ENCODE measurements at places on chromosomes 4 and X.

GRCh38 chr4:42750091-42750490, 93.2 kb upstream of the ATP8A1 start:
- peak; percentile 64 for ATAC-seq
- no peak overlapping the region for H3K27ac ChIP-seq
- H3K4me1 ChIP-seq, result no peaks in the 10 kb centered on the region
- no peaks in the 10 kb centered on the region for H3K27me3 ChIP-seq
- no peak overlapping the region for H3K4me3 ChIP-seq

DNA sequence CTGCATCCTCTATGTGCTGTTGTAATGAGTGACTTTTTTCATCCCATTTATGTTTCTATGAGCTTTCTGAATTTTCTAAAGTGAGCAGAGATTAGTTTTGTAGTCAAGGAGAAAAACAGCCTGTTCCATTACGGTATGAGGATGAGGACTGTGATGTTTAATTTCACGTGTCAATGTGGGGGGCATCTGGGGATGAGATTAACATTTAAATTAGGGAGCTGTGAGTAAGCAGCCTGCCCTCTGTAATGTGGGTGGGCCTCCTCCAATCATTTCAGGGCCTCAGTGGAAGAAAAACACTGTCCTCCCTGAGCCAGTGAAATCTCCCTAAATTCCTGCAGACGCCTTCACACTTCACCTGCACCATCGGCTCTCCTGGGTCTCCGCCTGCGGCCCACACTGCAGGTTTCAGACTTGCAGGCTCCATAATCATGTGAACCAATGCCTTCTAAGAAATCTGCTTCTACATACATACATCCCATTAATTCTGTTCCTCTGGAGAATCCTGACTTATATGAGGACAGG, 121.7 kb downstream of the AFAP1 start:
- H3K36me3 ChIP-seq, result no peaks in the 10 kb centered on the region
- no peak for ATAC-seq
- H3K27ac ChIP-seq, result no peak overlapping the region
- no peaks in the 10 kb centered on the region for H3K4me1 ChIP-seq
- H3K4me3 ChIP-seq, result no peak overlapping the region
- no peaks in the 10 kb centered on the region for H3K27me3 ChIP-seq

- peak; percentile 97 for ATAC-seq
- peak overlapping the region; percentile 72 for H3K27ac ChIP-seq
- H3K36me3 ChIP-seq, result peaks cover 18% of the 10 kb centered on the region
Observed at GRCh38 chr4:85842540-85842939, 367.6 kb downstream of the ARHGAP24 start.

GRCh38 chr4:40749717-40750460, at the start of gene NSUN7:
Gene NSUN7 (plus strand): TSS chr4:40749955. CDS start chr4:40750694, 739 bp downstream.
- H3K4me1 ChIP-seq, result peaks cover 8% of the 10 kb centered on the region
- H3K4me3 ChIP-seq, result peak within 1 kb of the TSS; percentile 71
- no peaks in the 10 kb centered on the region for H3K36me3 ChIP-seq

GRCh38 chr4:128600996-128601871, 208.3 kb upstream of the JADE1 start:
- H3K27ac ChIP-seq, result no peak overlapping the region
- ATAC-seq, result no peak
- H3K4me3 ChIP-seq, result no peak overlapping the region
- no peaks in the 10 kb centered on the region for H3K36me3 ChIP-seq

DNA sequence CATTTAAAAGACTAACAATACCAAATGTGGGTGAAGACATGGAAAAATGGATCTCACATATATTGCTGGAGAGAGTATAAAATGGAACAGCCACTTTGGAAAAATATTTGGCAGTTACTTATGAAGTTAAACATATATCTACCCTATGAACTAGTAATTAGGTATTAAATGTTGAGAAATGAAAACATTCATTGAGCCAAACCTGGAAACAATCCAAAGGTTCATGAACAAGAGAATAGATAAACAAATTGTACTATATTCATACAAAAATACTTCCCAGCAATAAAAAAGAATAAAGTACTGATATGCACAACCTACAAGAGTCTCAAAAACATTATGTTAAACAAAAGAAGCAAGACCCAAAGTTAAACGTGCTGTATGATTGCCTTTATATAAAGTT, 4.0 kb upstream of the EGF start:
- H3K4me3 ChIP-seq, result no peak overlapping the region
- H3K27me3 ChIP-seq, result peaks cover 47% of the 10 kb centered on the region
- H3K4me1 ChIP-seq, result peaks cover 6% of the 10 kb centered on the region

DNA sequence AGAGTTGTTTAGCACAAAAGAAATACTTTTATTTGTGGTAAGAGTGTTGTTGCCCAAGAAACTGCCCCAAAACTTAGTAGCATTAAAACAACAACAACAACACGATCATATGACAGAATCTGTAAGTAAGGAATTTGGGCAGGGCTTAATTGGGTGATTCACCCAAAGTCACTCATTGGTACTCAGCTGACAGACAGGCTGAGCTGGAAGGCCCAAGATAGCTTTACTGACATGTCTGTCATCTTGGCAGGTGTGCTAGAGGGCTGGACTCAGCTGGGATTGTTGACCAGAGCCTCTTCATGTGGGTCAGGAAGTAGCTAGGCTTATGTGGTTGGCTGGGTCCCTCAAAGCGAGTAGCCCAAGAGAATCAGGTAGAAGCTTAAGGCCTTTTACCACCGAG, 52.3 kb downstream of the KIAA0232 start:
- no peaks in the 10 kb centered on the region for H3K4me1 ChIP-seq
- no peak overlapping the region for H3K27ac ChIP-seq
- H3K27me3 ChIP-seq, result no peaks in the 10 kb centered on the region
- peaks cover 37% of the 10 kb centered on the region for H3K36me3 ChIP-seq

DNA sequence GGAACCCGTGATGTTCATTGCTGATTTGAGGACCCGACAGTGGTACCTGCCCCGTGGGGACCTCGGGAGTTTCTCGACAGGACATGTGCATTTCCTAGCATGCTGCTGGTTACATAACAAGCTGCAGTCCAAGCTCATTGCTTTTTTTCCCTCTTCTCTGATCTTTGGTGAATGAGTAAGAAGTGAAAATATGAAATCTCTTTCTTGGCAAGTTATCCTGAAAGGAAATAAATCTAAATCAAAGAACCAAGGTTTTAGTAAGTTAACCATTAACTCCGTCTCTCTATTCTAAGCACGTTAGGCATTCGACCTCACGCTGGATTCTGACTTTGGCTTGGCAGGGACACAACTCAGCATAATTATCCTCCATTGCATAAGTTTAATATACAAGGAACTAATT, 86.6 kb downstream of the STK32B start:
- no peak for ATAC-seq
- no peaks in the 10 kb centered on the region for H3K4me1 ChIP-seq
- H3K4me3 ChIP-seq, result no peak overlapping the region
- no peaks in the 10 kb centered on the region for H3K36me3 ChIP-seq

- no peaks in the 10 kb centered on the region for H3K27me3 ChIP-seq
- H3K27ac ChIP-seq, result no peak overlapping the region
- ATAC-seq, result no peak
- no peaks in the 10 kb centered on the region for H3K36me3 ChIP-seq
- H3K4me3 ChIP-seq, result no peak overlapping the region
Observed at GRCh38 chr4:151575646-151576045, 166.7 kb downstream of the FHIP1A start.

DNA sequence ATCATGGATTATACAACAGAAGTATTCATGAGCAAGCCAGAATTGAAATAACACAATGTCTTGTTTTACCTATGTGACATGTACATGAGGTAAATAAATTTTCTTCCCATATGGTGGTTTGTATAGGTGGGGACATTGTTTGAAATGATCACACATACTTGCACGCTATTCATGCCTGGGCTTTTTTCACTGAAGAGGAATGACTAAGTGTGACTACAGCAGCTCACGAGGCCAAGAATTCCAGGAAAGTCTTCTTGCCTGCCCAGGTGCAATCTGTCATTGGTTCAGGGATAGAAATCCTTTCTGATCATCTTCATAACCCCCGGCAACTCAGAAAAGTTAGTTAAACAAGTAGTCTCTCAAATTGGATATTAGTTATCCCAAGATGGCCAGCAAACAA, 36.3 kb upstream of the AREG start:
- H3K4me3 ChIP-seq, result no peak overlapping the region
- ATAC-seq, result no peak
- peaks cover 2% of the 10 kb centered on the region for H3K4me1 ChIP-seq
- H3K27me3 ChIP-seq, result no peaks in the 10 kb centered on the region
- no peak overlapping the region for H3K27ac ChIP-seq

GRCh38 chr4:83387012-83387411, 52.4 kb upstream of the HPSE start:
- peak overlapping the region; percentile 43 for H3K27ac ChIP-seq
- peaks cover 12% of the 10 kb centered on the region for H3K4me1 ChIP-seq
- no peak for ATAC-seq
- H3K4me3 ChIP-seq, result no peak overlapping the region
